ENCODE measurements at places on chromosomes 5 and 9.
A peak's percentile ranks its signal among the peaks of the same experiment; 100 is the strongest.

DNA sequence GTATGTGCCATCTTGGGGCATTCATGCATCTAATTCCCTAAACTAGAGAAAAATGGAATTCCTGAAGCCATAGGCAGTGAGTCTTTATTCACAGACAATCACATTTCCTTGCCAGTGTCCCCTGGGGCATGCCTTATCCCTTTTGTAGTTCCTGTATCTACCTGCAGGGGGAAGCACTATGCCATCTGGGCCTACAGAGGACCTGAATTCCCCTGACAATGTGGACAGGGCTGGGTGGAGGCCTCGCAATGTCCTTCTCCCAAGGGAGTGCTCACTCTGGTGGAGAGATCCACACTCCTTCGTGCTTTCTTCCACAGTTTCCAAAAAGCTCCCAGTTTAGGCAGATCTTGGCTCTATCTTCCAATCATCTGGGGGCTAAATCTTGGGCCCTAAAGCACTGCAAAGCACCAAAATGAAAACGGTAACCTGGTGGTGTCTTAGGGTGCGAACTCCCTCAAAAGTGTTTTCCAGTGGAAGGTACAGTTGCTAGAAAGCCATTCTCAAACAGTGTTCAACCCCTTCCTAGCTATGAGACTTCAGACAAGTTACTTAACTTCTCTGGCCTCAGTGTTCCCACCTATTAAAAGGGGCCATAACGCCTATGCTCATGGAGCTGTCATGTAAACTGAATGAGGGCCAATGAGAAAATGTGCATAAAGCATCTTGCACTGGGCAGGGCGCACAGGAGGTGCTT is 17.5 kb downstream of the WHRN start:
- peak; percentile 51 for DNase-seq

DNA sequence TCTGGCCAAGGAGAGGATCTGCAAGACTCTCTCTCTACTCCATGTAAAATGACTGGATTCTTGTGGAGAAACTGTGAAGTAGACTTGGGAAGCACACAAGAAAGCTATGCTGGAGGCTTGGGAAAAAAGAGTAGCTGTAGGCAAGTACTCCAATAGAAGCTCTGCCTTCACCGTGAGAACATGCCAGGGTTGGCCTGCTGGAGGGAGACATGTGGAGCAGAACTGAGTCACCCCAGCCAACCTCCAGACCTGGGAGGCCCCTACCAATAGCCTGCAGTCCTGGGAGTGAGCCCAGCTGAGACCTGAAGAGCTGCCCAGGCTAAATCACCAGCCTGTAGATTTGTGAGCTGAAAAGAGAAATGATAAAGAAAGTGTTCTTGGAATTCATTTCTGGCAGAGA is 66.6 kb downstream of the DEPDC1B start:
- no peak for DNase-seq

- no peak for DNase-seq
Observed at GRCh38 chr5:944621-944927, 51.9 kb downstream of the TRIP13 start.

GRCh38 chr9:71515626-71516025 is 252.7 kb downstream of the CEMIP2 start:
- DNase-seq = no peak

- no peak for DNase-seq
Observed at GRCh38 chr9:110638381-110638954, 30.1 kb upstream of the MUSK start.

DNA sequence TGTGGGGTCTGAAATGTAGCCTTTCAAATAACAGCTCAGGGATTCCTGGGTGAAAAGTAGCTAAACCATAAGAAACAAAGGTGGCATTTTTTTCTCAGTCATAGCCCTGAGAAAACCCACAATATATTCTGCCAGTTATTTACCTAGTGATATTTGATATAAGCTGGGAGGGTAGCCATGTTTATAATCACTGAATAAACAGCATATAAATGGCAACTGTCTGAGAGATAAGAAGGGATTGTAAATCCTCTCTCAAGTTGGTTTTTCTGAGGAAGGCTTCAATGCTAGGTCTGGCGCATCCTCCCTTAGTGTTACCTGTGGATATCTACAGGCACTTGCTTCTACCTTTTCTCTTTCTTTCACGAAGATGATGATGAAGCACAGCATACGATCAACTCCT is 1080.5 kb upstream of the DMAC1 start:
- no peak for DNase-seq

- no peak for DNase-seq
Observed at GRCh38 chr5:57341380-57341979, 141.1 kb downstream of the ACTBL2 start.

- DNase-seq = no peak
Observed at GRCh38 chr5:171776770-171777759, 8.6 kb upstream of the SMIM23 start.

DNA sequence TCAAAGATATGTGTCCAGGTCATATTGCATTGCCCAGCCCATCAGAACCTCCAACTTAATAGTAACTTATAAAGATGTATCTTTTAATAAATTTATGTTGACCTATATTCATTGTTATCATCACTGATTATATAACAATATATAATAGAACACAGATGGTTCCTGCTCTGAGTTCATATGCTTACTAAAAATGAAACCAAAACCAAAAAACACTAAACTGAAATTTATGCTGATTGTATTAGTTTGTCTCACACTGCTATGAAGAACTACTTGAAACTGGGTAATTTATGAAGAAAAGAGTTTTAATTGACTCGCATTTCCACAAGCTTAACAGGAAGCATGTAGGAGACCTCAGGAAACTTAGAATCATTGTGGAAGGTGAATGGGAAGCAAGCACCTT is 462.5 kb upstream of the TYRP1 start:
- no peak for DNase-seq

DNA sequence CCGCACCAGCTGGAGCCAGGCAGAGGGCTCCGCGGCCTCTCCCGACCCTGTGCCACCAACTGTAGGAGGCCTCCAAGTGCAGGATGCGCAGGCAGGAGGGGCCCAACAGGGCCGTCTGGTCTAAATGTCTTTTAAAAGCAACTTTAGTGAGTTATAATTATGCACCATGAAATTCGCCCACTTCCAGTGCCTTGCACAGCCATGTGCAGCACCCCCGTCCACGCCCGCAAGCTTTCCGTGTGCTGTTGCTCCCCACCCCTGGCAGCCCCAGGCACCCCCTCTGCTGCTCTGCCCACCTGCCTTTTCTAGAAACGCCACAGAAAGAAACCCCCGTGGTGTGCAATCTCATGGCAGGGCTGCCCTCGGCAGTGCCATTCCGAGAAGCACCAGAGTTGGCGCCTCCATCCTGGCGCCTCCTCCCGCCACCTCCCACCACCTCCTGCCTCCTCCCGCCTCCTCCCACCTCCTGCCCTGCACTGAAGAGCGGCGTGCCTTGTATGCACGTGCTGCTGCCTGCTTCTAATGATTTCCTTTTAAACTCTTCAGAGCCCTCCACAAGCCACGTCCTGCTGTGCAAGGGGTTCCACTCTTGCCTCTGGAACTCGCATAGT is 7.5 kb upstream of the SLC6A18 start:
- DNase-seq = no peak

GRCh38 chr9:70639853-70640814 is 225.7 kb upstream of the KLF9 start:
- no peak for DNase-seq

DNA sequence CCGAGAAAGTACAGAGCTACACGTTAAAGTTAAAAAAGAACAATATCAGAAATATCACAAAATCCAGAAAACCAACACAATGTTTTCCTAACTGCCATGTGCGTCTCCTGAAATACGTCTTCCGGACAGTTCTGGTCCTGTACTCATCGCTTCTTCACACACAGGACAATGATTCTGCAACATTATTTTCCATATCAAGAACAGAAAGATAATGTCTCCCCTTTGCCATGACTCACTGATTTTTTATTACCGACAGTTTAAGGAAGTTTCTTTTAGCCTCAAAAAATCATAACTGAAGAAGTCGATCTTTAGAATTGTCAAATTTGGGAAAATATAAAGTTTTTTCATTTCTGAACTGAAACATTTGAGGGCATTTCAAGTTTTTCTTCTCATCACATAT is 2.5 kb downstream of the TBC1D9B start:
- no peak for DNase-seq

DNA sequence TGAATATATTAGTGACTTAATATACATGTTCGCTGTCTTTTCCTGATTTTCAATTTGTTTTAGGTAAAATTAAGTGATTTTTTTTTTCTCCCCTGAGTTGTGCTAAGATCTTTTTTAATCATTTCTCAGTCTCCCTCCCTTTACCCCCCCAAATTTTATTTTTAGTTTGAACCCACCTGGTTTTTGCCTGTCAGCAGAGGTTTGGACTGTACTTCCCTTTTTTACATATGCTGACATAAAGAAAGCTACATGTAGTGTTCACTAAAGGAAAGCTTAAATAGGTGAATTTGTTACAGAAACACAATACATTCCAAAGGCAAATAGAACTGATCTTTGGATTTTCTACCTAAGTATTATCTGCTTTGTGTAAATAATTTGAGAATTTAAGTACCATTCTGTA is 82.2 kb downstream of the IPO11 start:
- DNase-seq = no peak

DNA sequence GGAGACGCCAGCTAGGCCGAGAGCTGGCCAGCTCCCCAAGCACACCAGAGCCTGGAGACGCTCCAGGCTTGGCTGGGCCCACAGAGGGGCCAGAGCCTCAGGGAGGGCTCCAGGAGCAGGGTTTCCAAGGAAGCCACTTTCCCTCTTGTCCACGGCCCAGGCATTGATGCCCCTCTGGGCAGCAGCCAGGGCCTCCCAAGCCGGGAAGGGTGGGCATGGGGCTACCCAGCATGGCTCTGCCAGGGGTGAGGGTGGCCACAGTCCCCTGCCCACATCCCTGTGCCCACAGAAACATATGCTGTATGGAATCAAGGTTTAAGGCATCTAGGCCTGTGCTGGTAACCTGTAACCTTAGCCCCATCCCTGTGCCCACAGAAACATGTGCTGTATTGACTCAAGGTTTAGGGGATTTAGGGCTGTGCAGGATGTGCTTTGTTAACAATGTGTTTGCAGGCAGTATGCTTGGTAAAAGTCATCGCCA is 1.5 kb upstream of the DPP7 start:
- DNase-seq = no peak

DNA sequence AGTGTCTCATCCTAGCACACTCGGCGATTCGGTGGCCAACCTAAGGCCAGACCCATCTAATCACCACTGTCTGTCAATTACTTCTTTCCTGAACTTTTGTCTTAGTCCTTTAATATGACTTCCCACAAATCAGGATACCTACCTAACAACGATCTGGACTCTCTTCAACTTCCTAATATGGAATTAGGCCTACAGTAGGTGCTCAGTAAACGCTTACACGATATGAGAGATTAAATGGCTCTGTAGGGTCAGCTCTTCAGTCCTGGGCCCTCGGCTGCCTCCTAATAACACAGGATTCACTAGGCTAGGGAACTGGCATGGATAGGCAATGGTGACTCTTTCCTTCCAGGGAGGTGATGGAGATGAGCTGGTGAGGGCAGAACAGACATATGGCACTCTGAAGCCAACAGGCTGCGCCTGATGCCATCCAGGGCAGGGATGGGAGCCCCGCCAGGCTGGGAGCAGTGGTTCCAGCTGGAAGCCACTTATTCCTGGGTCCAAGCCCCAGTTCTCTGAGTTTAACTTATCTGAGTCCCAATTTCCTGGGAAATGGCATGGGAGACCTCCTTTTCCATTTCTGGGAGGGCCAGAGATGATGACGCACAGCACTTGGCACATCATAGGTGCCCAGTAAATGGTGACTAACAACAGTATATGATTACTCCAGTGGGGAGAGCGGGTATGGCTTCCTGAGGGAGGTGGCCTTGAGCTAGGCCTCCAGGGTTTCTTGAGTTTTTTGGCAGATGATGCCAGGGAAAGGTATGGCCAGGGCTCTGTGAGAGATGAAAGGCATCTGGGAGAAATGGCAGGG is 7.3 kb downstream of the PDGFRB start:
- DNase-seq = no peak

- no peak for DNase-seq
Observed at GRCh38 chr5:1514027-1514818, 9.5 kb downstream of the LPCAT1 start.

DNA sequence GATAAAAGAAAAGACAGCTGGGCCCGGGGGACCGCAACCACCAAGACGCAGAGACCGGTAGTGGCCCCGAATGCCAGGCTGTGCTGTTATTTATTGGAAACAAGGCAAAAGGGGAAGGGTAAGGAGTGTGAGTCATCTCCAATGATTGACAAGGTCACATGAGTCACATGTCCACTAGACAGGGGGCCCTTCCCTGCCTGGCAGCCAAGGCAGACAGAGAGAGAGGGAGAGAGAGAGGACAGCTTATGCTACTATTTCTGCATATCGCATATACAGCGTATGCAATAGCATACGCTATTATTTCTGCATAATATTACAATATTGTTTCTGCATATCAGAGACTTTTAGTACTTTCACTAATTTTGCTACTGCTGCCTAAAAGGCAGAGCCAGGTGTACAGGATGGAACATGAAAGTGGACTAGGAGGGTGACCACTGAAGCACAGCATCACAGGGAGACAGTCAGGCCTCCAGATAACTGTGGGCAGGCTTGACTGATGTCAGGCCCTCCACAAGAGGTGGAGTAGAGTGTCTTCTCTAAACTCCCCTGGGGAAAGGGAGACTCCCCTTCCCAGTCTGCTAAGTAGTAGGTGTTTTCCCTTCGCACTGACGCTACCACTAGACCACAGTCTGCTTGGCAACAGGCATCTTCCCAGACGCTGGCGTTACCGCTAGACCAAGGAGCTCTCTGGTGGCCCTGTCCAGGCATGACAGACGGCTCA is 50.3 kb downstream of the RFX3 start:
- DNase-seq = no peak

DNA sequence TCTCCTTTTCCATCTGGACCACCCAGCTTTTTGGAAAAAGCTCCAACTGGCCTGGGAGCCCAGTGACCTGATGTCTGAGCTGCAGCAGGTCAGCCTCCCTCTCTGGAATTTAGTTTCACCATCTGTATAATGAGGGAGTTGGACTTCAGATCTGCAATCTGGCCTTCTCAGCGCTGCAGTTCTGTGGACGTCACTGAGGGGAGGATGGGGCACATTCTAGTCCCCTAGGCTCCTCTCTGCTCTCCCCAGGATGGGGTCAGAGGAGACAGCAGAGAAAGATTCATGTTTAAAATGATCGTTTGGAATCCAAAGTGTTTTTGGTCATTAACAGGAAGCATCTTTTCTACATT is 10.2 kb downstream of the OR13J1 start:
- DNase-seq = no peak

- DNase-seq = no peak
Observed at GRCh38 chr9:115944166-115944948, 209.2 kb upstream of the PAPPA start.

DNA sequence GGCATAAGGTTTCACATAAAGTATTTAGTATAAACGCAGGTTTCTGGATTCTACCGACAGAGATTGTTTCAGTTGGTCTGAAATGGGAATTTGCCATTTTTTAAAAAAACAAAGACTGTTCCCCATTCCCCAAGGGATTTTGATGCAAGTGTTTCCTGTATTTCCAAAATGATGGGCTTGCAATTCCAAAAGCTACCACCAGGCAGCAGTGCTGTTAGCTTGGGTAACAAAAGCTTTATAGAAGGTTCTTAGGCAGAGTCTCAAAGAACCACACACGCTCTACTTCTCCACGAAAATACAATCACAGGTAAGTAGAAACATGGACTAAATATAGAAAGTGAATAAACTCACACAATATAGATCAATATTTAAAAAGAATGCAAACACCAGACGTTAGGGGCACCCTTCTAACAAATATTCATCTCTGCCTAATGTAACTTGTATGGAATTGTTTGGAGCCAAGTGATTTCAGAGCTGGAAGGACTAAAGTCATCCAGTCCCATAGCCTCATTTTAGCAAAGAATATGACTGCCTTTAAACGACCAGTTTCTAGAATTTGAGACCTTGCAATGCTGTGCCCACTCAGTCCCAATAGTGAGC is 154.3 kb downstream of the SPOCK1 start:
- DNase-seq = peak; percentile 18

All from GM19239 (cell line).